ENCODE measurements at places on chromosomes 6 and 20.
A peak's percentile ranks its signal among the peaks of the same experiment; 100 is the strongest.

DNA sequence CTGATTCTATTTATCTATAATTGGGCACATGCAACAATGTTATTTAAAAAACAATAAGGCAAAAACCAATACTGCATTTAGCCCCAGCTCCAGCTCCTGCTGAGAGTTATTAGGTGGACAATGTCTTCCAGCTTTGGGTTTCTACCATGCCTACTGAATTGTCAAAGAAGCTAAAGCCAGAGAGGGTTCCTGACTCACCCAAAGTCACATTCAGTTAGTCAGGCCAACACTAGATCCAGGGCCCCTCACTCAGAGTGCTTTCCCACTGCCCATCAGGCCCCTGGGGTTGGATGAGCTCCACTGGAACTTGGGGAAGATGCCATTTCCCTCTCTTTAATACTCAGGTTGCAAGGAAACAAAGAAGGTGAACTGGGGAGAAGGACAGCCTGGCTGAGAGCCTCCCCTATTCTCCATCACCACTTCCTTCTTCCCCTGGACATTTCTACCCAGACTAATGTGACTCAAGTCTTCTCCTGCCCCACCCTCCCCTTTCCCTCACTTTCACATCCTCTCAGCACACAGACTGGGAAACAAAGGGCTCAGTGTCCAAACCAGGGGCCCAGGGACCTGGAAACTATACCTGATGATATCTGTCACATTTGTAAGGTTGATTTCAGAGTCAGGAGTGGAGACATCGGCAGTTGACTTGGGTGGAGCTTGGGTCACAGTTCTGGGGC, 6.0 kb downstream of the TREM1 start:
- DNase-seq, result no peak

- DNase-seq, result no peak
These were observed 30.7 kb upstream of the NANP start for GRCh38 chr20:25654487-25654886.

DNA sequence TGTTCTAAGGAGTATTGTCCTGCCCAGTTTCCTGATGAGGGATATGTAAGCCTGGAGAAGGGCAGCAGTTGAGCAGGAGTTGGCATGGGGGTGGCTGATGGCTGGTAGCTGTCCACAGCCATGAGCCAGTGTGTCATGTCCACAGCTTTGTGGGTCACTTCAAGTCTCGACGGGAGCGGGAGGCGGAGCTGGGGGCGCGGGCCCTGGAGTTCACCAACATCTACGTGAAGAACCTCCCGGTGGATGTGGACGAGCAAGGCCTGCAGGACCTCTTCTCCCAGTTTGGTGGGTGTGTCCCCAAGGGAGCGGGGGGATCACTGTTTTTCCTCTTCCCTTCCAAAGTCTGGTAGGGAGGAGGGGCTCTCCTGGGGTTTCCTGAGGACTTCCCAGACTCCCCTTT, 8.9 kb downstream of the PABPC1L start:
- no peak for DNase-seq

DNA sequence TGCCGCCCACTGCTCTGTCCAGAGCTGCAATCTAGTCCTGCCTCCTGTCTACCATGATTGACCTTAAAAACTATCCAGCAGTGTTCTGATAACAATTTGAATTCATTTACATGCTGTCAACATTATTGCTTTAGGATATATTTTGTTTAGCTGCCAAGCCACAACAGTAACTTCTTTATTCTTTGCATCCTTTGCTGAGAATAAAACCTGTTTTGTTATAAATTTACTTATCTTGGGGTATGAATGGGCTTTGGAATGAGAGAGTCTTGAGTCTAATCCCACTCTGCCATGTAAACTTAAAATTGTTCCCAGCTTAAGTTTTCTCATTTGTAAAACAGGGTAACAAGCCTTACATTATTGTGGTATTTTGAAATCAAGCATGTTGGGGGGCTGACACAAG, 116.4 kb downstream of the FLRT3 start:
- DNase-seq, result no peak

- no peak for DNase-seq
These were observed 125.8 kb downstream of the MYB start for GRCh38 chr6:135306740-135307420.

GRCh38 chr6:2581011-2581410, 169.7 kb downstream of the MYLK4 start:
- DNase-seq, result no peak

GRCh38 chr6:135228486-135228885, 47.4 kb downstream of the MYB start:
- DNase-seq, result peak; percentile 48

- no peak for DNase-seq
These were observed 2.0 kb downstream of the ANKRD6 start for GRCh38 chr6:89434954-89435353.

- DNase-seq, result no peak
These were observed 650.8 kb downstream of the PRKN start for GRCh38 chr6:162076816-162077215.

DNA sequence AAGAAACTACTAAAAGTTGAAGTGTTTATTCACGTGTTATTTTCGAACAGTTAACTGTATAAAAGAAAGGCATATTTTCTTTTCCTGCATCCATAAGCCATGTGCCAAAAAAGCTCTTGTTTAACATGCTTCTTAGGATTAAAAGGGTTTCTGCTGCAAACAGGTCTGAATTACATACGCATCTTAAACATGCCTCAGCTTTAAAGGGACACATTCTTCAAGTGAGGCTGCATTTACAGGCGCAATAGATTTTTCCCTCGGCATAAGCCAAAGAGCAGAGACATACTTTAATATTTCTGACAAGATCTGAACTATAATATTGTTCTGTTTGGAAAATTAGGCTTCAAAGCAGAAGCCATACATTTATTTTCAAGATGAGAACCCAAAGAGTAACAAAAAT, 39.4 kb downstream of the PDE7B start:
- no peak for DNase-seq

DNA sequence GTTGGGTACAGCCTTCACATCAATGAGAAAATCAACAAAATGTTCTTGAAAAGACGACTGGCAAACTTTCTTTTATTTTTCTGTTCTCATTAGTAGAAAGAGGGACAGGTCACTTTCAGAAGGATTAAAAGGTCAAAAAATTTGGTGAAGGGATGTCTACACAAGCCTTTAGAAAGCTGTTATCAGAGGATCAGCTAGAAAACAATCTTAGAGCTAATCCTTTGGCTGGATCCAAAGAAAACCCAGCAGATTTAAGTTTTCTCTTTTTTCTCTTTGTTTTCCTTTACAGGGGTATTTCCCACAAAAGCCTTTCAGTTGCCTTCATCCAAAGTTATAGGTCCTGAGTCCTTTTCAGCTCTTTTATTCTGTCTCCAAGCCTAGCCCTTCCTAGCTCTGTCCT, 57.3 kb upstream of the EDN1 start:
- DNase-seq, result no peak

DNA sequence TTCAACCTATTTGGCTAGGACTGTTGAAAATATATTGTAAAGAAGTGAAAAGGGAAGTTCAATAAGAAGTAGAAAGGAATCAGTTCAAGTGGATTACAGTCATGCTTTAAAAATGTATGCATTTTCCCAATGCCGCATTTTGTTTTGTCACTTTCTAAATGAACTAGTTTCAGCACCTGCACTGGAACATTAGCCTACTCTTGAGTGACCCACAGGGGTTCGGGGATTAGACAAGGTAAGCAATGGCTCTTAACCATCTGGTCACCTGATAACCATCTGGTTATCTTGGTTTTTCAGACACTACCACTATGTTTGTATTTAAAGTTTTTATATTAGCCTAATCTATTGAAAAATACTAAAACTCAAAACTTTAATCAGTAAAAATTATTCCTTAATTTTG, 97.6 kb downstream of the CD164 start:
- DNase-seq, result no peak

Data from activated CD4-positive, alpha-beta T cell treated with anti-CD3 and anti-CD28 coated beads, Interleukin-2, Interleukin-4, amounts not matched to agents 100 ng/mL and 50 ng/mL, durations not matched to agents 16 hours and 8 hours (primary cell).